ENCODE measurements at places on chromosomes 16 and 17.

- no peak for DNase-seq
These were observed 61.0 kb downstream of the RPH3AL start for GRCh38 chr17:291587-291986.

GRCh38 chr16:22320572-22321339 is 23.5 kb downstream of the POLR3E start:
- no peak for DNase-seq

- no peak for DNase-seq
These were observed 110.3 kb downstream of the BANP start for GRCh38 chr16:88061346-88062110.

DNA sequence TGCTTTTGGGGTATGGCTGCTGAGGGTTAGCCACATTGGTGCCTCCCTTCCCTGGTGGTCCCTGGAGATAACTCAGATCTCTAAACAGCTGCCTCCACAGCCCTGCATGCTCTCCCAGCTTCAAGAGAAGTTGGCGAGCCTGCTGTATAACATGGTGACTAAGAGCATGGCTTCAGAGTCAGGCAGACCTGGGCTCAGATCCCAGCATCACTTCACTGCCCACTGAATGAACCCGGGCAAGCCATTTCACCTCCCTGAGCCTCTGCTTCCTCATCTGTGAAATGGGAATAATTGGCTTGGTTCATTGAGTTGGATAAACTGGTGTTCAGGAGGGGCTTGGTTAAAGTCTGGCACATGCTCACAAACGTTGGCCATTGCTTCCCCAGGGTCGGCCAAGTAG is 16.6 kb downstream of the KIF1C start:
- no peak for DNase-seq

GRCh38 chr17:76909971-76910760 is 42.0 kb downstream of the MGAT5B start:
- DNase-seq, result no peak

Data from putamen (tissue), 1 donor.